ENCODE measurements at places on chromosomes 16 and 17. TPM values are rescaled to one million over a fixed set of nuclear protein-coding genes. Genes with fewer than 3 reads are reported as not detected.

KCNJ16 gene
- polyA plus RNA-seq, result 13.7 TPM

GCGR gene
- 1.4 TPM for polyA plus RNA-seq

MT4 gene
- polyA plus RNA-seq, result not detected

CACNG5 gene
- not detected for polyA plus RNA-seq

MGAT5B gene
- 0.22 TPM for polyA plus RNA-seq

PERCC1 gene
- 0.24 TPM for polyA plus RNA-seq

RAB11FIP4 gene
- polyA plus RNA-seq, result 12.3 TPM

MYADML2 gene
- polyA plus RNA-seq, result not detected

SHISA9 gene
- polyA plus RNA-seq, result 0.08 TPM

EFCAB5 gene
- 0.01 TPM for polyA plus RNA-seq

KRT24 gene
- polyA plus RNA-seq, result 0.22 TPM

ZNF19 gene
- polyA plus RNA-seq, result 1.4 TPM

ARL5C gene
- not detected for polyA plus RNA-seq

TCAP gene
- polyA plus RNA-seq, result 11.5 TPM

CLDN7 gene
- polyA plus RNA-seq, result 6.7 TPM

AGRP gene
- not detected for polyA plus RNA-seq

NKD1 gene
- polyA plus RNA-seq, result 0.31 TPM

PKMYT1 gene
- polyA plus RNA-seq, result 0.90 TPM

DNAH17 gene
- polyA plus RNA-seq, result 4.4 TPM

WFIKKN1 gene
- 0.67 TPM for polyA plus RNA-seq

C1QTNF8 gene
- not detected for polyA plus RNA-seq

NHLRC4 gene
- 1.3 TPM for polyA plus RNA-seq

EIF5A gene
- polyA plus RNA-seq, result 204 TPM

ABCA8 gene
- 32.8 TPM for polyA plus RNA-seq

ZNF469 gene
- polyA plus RNA-seq, result 0.06 TPM

IRX5 gene
- 0.24 TPM for polyA plus RNA-seq

ECI1 gene
- 72.3 TPM for polyA plus RNA-seq

ZNF652 gene
- polyA plus RNA-seq, result 4.6 TPM

JUP gene
- polyA plus RNA-seq, result 49.0 TPM

MPV17L gene
- polyA plus RNA-seq, result 2.2 TPM

CHST5 gene
- not detected for polyA plus RNA-seq

MT1F gene
- 130 TPM for polyA plus RNA-seq

BHLHA9 gene
- polyA plus RNA-seq, result not detected

KRT222 gene
- 15.9 TPM for polyA plus RNA-seq

NECAB2 gene
- 0.49 TPM for polyA plus RNA-seq

FAM171A2 gene
- 0.30 TPM for polyA plus RNA-seq

FMNL1 gene
- polyA plus RNA-seq, result 35.5 TPM

ANKRD40CL gene
- polyA plus RNA-seq, result not detected

SPATA22 gene
- 0.03 TPM for polyA plus RNA-seq

MVP gene
- polyA plus RNA-seq, result 90.1 TPM

KCNH6 gene
- 0.06 TPM for polyA plus RNA-seq

CCL17 gene
- not detected for polyA plus RNA-seq

CCR7 gene
- polyA plus RNA-seq, result 0.56 TPM

CYGB gene
- 77.6 TPM for polyA plus RNA-seq

TBC1D3B gene
- 1.5 TPM for polyA plus RNA-seq

CRYBA1 gene
- not detected for polyA plus RNA-seq

ZDHHC1 gene
- polyA plus RNA-seq, result 6.8 TPM

HOXB4 gene
- polyA plus RNA-seq, result 3.6 TPM

NOL3 gene
- polyA plus RNA-seq, result 34.3 TPM

SLC25A10 gene
- 18.7 TPM for polyA plus RNA-seq

EME1 gene
- 0.25 TPM for polyA plus RNA-seq

USP6 gene
- polyA plus RNA-seq, result 0.03 TPM

PRKCB gene
- 4.5 TPM for polyA plus RNA-seq

KRT9 gene
- polyA plus RNA-seq, result not detected

HBA1 gene
- polyA plus RNA-seq, result 6.7 TPM

PITPNM3 gene
- polyA plus RNA-seq, result 1.6 TPM
